Sciatic nerve (tissue), 2 donors: ENCODE measurements at places on chromosomes 4 and X.

DNA sequence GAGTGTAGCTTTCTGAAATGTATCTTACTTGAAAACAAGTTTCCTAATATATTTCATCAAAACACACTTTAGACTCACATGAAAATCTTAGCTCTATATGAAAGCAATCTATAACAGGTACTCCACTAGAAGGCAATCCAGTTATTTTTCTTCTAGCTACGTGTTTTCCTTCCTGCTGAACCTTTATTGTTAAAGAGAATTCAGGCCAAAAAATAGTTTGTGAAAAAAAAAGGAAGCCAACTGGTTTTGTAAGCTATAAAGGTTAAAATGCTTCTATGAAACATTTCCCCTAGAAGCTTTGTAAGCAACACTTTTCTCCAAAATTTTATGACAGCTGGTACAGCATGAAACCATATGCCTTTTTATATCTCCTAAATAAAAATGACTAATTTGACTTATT, 304.7 kb upstream of the DIAPH2 start:
- DNase-seq = no peak

DNA sequence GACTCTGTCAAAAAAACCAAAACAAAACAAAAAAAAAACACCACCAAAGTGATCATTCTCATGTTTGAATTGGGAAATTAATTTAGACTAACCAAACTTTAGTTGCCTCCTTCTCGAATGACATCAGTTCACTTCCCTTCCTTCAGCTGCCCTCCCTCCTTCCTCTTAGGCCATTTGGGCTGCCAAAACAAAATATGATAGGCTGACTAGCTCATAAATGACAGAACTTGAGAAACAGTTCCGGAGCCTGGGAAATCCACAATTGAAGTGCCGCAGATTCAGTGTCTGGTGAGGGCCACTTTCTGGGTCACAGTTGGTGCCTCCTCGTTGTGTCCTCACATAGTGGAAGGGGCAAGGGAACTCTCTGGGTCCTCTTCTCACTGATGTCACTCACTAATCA, 16.1 kb upstream of the WAS start:
- no peak for DNase-seq

DNA sequence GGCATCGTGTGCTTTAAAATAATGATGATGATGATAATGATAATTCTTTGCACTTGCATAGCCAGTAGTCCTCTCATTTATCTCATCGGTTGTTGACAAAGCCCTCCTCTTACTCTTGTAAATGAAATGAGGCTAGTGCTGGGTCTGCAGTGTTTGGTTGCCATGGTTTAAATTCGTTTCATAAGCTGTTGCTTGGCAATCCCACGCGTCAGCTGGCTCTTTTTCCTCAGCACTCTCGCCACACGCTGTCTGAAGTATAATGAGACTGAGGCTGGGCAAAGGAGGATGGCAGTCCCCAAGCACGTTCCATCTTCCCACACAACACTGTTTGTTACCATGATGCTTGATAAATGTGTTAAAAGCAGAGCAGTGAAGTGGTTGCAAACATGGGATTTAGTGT, 15.5 kb downstream of the PAGE4 start:
- no peak for DNase-seq

DNA sequence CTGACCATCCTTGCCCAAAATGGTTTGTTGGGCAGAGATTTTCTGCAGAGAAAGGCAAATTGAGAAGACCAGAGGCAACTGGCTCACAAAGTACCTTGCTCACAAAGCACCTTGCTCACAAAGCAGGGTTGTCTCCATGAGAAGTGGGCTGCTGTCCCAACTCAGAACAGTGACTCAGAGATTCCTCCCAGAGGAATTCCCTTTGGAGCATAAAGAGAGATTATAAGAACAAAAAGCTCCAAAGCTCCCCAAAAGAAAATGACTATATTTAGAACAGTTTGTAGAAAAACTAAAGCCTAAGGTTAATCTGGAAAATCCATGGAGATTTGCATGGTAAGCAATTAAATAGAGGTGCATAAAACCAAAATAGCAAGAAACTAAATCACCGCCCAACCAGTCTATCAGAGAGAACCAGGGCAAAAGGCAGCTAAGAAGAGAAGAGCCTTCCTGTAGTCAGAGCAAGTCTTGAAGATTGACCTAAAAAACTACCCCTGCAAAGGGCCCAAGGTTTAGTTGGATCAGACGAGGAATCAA, 731.4 kb downstream of the FAT4 start:
- DNase-seq = no peak

GRCh38 chr4:168188754-168189153, 96.4 kb downstream of the ANXA10 start:
- no peak for DNase-seq
